ENCODE measurements at places on chromosomes 5 and 9.

GRCh38 chr9:38038307-38039089, 30.5 kb downstream of the SHB start:
- DNase-seq = peak; percentile 67

DNA sequence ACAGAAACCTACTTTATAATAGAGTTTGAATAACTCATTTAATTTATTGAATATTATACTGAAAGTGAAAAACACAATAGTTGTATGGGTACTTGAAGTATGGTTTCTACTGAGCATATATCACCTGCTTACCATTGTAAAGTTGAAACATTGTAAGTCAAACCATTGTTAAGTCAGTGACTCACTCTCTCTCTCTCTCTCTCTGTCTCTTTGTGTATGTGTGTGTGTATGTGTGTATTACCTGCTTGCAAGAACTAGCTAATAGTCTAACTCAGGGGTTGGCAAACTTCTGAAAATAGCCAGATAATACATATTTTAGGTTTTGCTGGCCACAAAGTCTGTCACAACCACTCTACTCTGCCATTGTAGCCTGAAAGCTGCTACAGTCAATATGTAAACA, 564.3 kb upstream of the ZNF608 start:
- no peak for DNase-seq

- no peak for DNase-seq
These were observed 274.2 kb downstream of the CRB2 start for GRCh38 chr9:123630233-123630632.

DNA sequence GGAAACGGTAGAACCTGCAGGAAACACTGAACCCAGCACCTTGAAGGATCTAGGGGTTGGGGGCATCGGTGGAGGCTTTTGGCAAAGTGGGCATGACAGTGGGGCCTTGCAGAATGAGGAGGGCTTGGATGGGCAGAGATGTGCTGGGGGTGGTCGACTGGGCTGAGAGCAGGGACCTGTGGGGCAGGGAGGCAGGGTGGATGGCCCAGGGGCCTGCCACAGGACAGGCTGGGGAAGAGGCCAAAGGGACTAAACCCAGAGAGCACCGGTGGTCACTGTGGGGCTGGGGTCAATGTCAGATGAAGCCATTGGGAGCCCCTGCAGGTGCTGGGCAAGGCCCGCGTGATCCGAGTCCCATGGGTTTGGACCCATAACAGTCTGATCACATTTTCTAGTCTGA, 175.3 kb downstream of the DAB2IP start:
- DNase-seq = no peak

- no peak for DNase-seq
These were observed 407.7 kb upstream of the GRAMD2B start for GRCh38 chr5:126015235-126016181.

DNA sequence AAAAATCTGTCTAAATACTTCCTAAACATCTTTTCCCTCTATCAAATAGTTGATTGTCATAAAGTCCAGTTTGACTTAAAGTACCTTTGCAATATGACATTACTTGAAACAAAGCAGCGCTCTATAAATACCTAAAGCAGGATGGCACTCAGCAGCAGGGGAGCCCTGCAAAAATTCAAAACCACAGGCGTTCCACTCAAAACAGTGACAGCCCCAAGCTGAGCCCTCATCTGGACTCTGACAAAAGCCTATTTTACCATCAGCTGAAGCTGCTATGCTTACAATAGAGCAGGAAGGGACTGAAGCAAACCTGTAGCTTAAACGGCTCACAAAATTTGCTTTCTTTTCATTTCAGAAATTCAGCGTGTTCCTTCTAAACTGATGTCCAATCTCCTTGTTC, 11.5 kb downstream of the GABRA6 start:
- DNase-seq = no peak

DNA sequence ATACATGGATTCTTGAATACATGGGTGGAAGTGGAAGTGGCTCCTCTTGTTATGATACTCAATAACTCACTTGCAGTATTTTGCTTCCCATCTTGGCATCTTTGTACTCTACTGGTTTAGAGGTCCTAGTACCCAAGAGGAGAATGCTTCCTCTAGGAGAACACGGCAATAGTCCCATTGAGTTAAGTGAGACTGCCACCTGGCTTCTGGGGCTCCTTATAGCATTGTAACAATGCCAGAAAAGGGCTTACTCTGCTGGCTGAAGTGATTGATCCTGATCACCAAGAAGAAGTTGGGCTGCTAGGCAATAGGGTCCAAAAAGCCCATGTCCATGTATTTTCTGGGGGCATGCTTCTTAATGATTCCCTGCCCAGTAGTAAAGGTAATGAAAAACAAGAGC, 627.6 kb upstream of the SGCD start:
- DNase-seq = no peak

DNA sequence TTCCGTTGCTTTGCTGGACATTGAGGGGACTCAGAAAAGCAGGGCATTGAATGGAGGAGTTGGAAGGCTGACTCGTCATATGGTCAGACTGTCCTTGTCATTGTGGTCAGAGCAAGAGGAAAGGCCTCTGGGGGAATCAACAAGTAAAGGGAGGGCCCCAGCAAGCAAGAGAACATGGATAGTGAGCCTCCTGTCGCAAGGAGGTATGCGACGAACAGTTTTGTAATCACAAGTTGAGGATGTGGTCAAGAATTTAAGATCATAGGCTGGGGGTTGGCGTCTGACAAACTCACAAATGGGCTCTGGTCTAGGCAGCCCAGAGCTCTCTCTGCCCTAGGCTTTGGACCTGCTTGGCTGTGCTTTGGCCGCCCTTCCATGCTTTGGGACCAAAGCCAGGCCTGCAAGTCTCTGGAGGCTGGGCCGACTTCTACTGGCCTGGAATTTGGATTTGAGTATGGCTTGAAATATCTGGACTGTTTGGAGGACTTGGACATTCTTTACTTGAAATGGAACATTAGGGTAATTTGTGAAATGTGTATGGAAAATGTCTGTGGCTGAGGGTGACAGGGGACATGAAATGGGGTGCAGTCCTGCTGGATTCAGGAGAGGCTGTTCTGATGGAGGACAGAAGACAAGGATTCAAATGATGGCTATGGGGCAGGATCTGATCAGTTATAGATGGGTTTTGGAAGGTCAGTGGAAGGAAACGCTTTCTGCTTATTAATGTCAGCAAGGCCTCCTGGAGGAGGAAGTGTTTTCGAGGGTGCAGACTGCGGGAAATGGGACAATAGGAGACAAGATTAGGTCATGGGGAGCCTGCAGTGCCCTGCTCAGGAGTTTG, 19.2 kb upstream of the NDST1 start:
- DNase-seq = no peak

GRCh38 chr5:39584927-39585326, 160.1 kb upstream of the DAB2 start:
- no peak for DNase-seq

GRCh38 chr5:143678148-143678905, 133.6 kb upstream of the HMHB1 start:
- DNase-seq = no peak

DNA sequence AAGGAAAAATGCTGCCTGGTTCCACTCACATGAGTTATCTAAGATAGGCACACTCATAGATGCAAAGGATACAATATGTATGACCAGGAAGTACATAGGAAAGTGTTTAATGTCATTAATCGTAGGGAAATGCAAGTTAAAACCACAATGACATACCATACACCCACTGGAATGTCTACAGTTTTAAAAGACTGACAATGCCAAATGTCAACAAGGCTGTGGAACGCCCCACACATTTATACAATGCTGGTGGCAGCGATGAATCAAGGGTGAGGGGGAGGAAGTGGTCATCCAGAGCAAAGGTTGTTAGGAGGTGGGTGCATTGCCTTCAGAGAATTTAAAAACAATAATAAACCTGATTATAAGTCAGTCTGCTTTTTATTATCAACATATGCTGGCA, 437.8 kb downstream of the ARHGEF28 start:
- DNase-seq = no peak

- DNase-seq = peak; percentile 69
These were observed 146.4 kb downstream of the GCNT1 start for GRCh38 chr9:76605321-76605900.

GRCh38 chr5:4832471-4832870, 307.7 kb upstream of the ADAMTS16 start:
- DNase-seq = no peak

- DNase-seq = no peak
These were observed 22.4 kb upstream of the ANKRD55 start for GRCh38 chr5:56255502-56255901.

GRCh38 chr5:112685931-112686330, 51.8 kb upstream of the APC start:
- no peak for DNase-seq

DNA sequence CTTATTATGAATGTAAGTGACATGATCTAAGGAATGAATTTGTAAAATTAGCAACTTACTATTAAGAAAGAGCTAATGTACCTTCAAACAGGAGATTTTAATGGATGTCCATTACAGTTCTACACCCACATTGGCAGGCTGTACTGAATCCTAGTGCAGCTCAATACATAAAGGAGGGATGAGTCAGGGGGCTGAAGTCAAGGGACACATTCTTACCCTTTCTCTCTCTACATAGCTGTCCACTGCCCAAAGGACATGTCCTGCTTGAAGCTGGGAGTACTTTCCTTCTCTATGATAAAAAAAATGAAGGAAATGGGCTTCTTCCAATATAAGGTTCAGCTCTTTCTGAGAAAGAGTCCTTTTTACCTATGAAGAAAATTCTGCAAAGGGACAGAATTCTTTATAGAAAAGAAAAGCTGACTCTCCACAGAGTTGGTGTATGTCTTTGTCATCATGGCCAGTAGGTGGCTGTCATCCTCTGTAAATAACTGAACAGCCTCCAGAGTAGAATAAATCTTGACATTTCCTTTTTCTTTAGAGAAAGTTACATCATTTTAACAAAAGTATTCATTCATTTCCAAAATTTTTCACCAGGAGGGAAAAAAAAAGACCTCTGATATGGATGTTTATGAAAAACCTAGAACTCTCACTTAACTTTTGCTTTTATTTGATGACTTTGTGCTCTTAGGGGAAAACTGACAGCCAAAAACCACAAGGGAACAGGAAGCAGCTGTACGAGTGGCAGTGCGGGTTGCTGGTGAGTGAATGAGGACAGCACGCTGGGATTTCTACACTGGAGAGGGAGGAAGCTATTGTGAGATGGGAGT, 13.1 kb upstream of the IFNA14 start:
- DNase-seq = peak; percentile 93

DNA sequence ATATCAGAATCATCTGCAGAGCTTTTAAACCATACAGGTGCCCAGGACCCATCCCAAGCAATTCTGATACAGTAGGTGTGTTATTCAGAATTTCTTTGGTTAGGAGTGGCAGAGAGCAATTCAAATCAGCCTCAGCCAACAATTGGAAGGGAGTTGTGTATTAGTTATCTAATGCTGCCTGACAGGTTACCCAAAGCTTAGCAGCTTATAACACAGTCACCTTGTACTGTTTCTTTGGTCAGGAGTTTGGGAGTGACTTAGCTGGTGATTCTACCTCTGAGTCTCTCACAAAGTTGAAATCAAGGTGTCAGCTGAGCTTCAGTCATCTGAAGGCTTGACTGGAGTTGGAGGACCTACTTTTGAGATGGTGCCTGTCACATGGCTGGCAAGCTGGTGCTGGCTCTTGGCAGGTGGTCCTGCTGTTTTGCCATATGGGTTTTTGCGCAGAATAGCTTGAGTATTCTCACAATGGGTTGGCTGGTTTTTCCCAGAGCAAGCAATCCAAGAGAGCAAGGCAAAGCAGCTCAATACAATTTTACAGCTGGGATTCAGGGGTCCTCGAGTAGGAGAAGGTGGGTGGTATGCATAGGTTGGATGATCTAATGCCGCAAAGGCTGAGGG, 18.7 kb upstream of the CARNMT1 start:
- no peak for DNase-seq

DNA sequence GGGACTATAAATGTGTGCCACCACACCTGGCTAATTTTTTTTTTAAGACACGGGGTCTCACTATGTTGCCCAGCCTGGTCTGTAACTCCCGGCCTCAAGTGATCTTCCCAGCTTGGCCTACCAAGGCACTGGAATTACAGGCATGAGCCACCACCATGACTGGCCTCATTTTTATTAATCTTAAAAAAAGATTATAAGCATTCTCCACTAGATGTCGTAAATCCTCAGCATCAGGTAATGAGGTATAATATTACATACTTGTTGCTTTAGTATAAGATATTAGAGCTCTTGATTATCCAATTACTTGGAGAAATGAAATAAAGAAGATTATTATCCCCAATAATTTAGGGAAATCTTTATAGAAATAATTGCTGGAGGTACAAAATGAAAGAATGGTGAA, 78.2 kb upstream of the HTR1A start:
- DNase-seq = no peak

DNA sequence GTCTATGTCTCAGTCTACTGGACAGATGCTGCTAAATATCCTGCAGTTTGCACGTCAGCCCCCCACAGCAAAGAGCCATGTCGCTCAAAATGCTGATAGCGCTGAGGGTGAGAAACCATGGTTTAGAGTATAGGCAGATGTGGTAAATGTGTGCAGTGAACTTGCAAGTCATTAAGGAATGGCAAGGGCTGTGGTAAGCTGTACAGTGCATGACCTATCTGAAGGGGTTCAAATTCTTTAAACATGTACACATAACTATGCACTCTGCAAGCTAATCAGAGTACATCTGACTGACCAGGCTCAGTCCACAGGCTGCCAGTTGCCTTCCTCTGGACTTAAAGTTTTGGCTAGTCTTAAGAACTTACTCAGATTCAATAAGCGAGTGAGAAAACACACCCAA, 170.7 kb downstream of the CFAP90 start:
- DNase-seq = no peak

GRCh38 chr5:108578791-108579190, 168.9 kb upstream of the FER start:
- DNase-seq = no peak

GRCh38 chr5:108212775-108213346, 169.0 kb downstream of the FBXL17 start:
- no peak for DNase-seq

DNA sequence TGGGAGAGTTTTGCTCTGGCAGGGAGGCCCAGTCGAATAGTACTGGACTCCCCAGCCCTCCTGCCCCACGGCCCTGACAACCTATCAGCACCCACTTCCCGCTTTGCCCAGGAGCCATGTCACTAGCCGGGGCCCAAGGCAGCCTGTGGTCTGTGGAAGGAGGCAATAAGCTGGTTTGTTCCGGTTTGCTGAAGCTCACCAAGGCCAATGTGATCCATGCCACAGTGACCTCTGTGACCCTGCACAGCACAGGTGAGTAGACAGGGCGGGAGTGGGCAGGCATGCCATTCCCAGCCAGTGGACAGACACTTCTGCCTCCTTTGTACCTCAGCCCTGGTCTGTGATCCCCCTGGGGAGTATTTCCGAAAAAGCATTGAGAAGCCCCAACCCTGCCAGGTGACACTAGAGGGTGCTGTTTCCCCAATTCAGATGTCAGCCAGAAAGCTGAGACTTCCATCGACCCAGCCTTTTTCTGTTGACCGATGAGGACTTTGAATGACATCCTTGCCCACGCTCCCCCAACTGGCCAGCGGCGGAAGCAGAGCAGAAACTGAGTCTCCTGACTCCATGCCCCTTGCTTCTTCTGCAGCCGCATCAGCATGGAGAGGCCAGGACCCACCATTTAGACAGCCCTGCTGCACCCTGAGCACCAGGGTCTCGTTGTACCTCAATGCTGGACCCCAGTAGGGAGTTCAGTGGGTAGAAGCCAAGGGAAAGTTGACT, 9.6 kb downstream of the PCYOX1L start:
- peak; percentile 69 for DNase-seq

- DNase-seq = no peak
These were observed 94.2 kb upstream of the APC start for GRCh38 chr5:112643339-112643971.

GRCh38 chr5:115579747-115580173, 22.5 kb downstream of the TICAM2 start:
- DNase-seq = no peak

GRCh38 chr9:77131399-77131798, 45.9 kb upstream of the VPS13A start:
- DNase-seq = no peak
